ENCODE measurements at places on chromosomes 11 and 22.

DNA sequence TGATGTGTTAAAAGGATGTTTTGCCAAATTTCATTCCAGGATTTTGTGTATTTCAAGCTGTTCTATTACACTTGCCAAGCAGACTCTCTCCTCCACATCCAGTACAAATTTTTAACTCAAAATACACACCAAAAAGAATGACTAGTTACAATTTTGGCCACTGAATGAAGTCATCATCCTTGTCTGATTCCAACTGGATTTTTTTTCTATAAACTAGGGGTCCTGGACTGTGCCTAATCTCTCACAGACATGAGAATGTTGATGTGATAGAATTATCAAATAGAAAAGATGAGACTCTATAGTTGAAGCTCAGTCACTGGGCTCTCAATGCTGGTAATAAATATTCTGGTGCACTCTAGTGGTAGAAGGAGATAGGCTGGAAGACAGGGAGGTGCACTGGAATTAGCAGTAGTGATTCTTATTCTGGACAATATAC is 85.8 kb downstream of the FANCF start:
- no peak for DNase-seq

GRCh38 chr22:43308836-43309235 is 34.3 kb downstream of the SCUBE1 start:
- no peak for DNase-seq

- no peak for DNase-seq
Observed at GRCh38 chr11:65083134-65083833, 556 bp downstream of the CDCA5 start.

DNA sequence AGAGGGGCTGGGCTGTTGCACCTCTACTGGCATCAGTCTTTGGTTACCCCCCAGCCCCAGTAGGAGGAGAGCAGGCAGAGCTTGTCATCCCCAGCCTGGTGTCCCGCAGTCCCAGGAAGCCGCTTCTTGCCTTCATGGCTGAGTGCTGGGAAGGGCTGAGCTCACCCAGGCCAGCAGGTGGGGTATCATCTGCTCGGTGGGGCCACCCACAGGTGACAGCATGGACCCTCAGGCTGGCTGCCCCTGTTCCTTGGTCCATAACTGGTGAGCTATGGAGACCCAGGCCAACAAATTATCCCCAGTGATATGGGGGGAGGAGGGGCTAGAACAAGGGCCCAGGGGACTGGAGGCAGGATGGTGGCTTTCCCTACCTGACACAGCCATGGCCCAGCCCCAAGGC is 6.5 kb upstream of the RHOD start:
- no peak for DNase-seq

GRCh38 chr11:100863080-100863581 is 176.0 kb downstream of the ARHGAP42 start:
- no peak for DNase-seq

DNA sequence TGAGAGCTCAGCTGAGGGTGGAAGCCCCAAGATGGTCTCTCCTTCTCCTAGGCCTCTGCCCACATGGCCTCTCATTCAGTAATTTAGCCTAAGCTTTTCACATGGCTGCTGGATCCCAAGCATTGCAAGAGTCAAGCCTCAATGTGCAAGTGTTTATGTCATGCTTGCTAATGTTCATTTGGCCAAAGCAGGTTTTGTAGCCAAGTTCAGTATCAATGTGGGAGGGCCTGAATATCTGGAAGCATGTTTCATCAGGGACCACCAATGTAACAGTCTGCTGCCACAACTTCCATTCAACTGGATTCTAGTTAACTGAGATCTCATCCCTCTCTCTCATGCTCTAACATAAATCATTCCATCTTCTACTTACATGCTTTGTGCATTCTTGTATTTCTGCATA is 8.5 kb upstream of the SYTL2 start:
- DNase-seq = no peak

- no peak for DNase-seq
Observed at GRCh38 chr11:124917115-124917637, 1.9 kb upstream of the HEPN1 start.

GRCh38 chr11:71976551-71976950 is 22.2 kb upstream of the IL18BP start:
- no peak for DNase-seq

DNA sequence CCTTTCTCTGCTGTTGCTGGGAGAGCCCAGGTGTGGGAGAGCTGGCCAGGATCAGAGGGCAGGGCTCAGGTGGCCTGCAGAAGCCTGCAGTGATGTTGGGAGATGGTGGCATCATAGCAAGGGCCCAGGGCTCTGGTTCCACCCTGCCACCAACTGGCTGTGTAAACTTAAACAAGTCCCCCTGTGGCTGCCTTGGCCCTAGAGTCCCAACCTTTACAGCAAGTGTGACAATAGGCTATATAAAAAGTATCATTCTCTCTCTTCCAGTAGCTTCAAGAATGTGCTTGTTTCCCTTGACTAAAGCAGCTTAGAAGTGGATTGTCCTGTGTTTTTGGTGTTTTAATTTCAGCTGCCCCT is 201.8 kb upstream of the E2F8 start:
- DNase-seq = no peak

DNA sequence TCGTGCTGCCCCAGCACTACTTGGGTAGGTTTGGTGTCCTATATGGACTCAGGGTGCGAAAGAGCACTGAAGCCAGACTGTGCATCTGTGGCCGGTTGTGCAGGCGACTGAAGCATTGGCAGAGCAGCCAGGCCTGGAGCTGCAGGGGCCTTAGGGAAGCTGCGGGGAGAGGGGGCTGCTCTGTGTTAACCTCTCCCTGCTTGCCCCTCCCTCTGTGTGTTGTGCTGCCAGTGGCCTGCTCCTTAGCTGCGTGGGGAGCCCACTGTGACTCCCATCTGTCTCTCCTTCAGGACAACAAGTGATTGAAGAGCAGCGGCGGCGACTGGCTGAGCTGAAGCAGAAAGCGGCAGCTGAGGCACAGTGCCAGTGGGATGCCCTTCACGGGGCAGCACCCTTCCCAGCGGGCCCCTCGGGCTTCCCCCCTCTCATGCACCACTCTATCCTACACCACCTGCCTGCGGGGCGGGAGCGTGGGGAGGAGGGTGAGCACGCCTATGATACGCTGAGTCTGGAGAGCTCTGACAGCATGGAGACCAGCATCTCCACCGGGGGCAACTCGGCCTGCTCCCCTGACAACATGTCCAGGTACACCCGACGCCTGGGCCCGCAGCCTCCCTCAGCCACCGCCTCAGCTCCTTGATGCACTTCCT is 34.3 kb downstream of the TREH start:
- no peak for DNase-seq

DNA sequence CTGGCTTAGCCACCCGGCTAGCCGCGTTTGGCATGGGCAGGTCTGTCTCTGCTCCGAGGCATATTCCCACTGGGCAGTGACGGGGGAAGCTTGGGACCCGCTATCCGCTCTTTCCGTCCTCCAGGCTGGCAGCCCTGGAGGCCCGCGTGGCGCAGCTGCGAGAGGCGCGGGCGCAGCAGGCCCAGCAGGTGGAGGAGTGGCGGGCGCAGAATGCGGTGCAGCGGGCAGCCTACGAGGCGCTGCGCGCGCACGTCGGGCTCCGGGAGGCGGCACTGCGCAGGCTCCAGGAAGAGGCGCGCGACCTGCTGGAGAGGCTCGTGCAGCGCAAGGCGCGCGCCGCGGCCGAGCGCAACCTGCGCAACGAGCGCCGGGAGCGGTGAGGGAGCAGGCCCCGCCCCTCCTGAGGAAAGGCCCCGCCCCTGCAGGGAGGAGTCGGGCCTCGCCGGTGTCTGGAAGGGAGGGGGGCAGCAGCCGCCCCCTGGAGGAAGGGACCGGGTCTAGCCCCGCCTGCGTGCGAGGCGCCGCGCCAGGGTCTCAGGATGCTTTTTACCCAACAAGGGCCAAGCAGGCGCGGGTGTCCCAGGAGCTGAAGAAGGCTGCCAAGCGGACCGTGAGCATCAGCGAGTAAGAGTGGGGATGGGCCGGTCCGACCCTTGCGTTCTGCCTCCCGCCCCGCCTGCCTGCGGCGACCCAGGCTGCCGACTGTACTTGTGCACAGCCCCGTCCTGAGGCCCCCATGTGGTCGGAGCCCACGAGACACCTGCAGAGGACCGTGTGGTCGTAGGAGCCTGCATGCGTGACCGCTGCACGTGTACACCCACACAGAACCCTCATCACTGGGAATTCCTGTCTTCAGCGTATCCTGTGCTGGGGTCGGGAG is 7.9 kb downstream of the ATG16L2 start:
- peak; percentile 65 for DNase-seq

DNA sequence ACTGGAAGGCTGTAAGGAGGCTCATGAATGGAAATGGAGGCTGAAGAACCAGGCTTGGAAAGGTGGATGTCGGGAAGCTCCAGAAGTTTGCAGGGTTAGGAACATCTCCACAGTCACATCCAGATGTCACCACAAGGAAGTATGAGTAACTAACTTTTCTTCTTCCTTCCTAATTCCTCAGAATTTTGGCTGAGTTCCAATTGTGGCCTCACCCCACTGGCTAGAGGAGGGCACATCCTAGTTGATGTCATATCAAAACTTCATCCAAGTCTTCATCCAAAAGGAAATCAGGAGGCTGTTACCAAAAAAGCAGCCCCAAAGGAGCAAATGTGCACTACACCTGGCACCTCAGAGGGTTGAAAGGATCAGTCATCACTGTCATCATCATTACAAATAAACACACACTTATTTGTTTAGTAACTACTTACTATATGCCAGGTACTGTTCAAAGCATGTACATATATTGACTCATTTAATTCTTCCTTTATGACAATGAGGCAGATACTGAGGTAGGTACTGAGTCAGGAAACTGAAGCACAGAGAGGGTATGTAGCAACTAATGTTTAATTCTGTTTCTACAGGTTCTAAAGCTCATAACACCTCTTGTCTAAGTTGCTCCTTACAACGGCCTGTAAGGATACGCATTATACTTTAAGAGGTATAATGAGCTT is 7.3 kb upstream of the PTPN5 start:
- DNase-seq = no peak

DNA sequence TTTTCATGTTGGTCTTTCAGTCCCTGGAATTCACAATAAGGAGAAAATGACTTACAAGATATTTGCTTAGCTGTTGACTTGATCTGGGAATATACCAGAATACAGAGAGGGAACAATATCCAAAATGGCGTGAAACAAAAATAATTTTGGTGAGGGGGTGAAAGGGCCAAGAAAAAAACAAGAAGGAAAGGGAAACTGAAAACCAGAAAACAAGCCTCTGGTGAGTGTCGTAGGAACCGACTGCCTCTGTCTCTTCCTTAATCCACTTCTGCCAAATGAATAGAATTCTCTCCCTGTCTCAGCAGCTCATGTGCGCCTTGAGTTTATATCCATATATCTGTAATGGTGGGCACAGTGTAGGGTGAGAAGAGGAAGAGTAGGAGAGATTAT is 367.6 kb downstream of the ETS1 start:
- DNase-seq = no peak

GRCh38 chr22:32044913-32045312 is 1.9 kb downstream of the SLC5A1 start:
- no peak for DNase-seq

GRCh38 chr11:24767411-24767810 is 270.6 kb downstream of the LUZP2 start:
- DNase-seq = no peak

GRCh38 chr11:4695442-4695841 is 2.2 kb downstream of the OR51E2 start:
- DNase-seq = no peak

DNA sequence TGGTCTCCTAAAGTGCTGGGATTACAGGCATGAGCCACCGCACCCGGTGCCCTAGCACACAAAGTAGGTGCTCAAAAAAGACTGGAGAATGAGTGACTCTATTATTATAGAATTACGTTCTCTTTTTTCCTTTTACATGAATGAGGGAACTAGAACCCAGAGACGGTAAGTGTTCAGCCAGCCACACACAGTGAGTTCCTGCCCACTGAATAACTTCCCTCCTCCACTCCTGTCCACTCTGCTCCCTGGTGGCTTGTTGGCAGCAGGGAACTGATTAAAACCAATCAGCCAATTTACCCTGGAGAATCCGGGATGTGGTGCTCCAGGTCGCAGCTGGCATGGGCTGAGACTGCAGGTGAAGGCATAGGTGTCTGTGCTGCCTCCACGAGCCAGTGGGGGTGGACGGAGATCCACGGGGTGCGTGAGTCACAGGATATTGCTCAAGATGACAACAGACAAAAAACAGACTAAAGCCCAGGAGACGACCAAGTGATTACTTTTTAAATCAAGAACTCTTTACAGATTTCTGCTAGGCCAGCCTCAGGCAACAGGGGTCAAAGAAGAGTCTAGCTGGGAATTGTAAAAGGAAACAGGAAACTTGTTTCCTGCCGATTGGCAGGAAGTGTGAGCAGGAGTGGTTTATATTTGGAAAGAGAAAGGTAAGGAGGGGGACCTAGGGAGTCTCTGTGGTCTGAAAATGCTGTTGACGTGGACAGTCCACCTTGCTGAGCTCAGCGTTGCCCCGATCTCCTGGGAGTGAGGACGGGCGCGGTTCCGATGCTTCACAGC is 95.2 kb upstream of the TP53I11 start:
- no peak for DNase-seq

DNA sequence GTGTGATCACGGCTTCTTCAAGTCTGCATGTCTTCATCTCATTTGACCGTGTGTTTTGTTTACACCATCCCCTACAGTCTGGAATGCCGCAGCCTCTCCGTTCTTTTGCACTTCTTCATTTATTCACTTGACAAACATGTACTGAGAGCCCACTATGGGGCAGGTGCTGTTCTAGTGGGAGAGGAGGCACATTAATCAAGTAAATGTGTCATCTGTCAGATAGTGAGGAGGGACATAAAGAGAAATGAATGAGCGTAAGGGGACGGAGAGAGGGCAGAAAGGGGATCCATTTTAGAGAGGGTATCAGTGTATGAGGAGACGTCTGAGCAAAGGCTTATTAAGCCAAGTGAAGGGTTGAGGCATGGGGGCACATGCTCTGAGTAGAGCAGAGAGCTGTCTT is 54.0 kb upstream of the CECR2 start:
- DNase-seq = no peak

DNA sequence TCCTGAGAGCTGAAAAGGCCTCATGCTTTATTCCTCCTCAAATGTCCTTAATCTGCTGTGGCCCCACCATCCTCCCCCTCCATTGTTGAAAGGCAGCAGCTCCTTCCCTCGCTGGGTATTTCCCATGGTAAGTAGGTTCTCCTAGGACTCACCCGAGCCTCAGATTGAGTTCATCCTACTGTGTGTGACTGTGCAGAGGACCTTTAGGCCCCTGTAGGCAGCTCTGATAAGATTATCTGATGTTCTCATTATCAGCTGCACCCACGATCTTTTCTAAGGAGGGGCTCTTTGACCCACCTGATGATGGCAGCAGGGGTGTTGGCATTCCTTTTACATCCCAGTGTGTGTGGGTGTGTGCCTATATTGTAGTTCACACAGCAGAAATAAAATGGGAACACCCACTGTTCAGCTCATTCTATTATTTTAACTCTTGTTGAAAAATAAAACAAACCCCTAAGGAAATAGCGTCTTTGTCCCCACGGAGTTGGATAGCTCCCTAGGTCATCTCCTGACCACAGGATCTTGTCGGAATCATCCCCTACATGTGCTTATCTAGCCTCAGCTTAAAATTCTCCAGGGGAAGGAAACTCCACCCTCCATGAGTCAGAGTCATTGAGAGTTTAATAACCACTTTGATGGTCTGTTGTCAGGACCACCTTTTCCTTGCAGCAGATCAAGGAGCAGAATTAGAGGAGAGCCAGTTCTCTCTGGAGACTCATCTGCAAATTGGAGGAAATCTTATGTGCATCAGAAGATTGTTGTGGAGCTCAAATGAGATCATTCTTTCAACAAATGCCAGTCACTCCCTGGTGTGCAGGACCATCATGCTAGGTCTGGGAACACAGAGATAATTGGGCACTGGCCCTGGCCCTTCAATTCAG is 19.3 kb downstream of the ENDOD1 start:
- DNase-seq = no peak
